Stimulated activated CD8-positive, alpha-beta memory T cell treated with anti-CD3 and anti-CD28 coated beads, Interleukin-2, amount 100 ng/mL, for 1 hour (primary cell): ENCODE measurements at places on chromosomes 1 and 21.

DNA sequence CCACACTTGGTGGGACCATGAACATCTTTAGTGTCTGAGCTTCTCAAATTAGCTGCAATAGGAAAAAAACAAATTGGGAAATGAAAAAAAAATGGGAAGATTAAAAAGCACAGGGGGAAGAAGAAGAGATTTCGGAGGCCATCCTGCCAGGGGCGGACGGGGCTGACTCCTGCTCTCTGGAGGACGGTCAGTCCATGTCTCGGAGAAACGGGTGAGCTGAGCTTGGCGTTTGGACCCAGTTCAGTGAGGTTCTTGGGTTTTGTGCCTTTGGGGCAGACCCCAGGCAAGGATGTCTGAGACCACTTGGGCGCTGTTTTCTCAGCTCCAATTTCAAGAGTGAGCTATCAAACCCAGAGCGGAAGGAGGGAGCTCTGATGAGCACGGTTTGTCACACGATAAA, 123.9 kb downstream of the PRDM2 start:
- DNase-seq: no peak

DNA sequence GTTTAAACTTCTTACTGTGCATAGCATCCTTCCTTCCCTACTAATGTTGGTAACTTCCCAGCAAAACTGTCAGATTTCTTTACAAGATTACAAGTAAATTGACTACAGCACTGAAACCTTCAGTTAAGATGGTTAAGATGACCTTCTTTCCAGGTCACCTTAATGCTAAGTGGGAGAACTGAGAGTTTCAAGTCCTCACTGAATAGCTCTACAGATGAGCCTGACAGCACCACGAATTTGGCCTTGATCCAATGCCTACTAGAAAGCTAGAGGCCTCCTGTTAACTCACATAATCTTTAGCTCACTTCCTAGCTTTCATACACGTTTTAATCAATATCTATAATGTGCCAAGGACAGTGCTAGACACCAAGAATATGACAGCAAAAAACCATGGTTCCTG, 276.0 kb upstream of the PLD5 start:
- DNase-seq: no peak

GRCh38 chr1:100700586-100700985, 19.0 kb upstream of the VCAM1 start:
- DNase-seq: no peak

DNA sequence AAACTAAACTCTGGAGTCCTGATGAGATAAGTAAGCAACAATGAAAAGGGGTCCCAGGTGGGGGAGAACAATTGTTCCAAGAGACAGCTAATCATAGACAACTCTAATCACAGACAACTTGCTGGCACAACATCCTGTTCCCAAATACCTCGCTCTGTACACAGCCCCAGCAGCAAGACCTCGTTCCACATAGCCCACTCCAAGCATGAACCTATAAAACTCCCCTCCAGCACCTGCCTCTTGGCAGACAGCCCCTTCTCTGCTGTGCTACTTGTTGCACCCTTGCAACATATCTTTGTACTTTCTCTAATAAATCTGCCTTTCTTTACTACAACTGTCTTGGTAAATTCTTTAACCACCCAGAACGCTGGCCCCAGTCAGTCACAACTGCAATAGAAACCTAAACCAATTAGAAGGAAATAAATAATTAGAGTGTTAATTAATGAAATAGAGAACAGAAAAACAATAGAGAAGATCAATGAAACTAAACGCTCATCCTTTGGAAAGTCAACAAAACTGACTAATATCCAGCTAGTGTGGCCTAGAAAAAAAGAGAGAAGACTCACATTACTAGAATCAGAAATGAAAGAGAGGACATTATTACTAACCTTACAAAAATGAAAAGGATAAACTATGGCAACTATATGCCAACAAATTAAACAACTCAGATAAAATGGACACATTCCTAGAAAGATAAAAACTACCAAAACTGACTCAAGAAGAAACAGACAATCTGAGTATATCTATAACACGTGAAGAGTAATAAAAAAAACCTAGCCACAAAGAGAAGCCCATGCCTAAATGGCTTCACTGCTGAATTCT, 36.1 kb downstream of the LRRC40 start:
- DNase-seq: no peak
